ENCODE measurements at places on chromosomes 2 and 18.

DNA sequence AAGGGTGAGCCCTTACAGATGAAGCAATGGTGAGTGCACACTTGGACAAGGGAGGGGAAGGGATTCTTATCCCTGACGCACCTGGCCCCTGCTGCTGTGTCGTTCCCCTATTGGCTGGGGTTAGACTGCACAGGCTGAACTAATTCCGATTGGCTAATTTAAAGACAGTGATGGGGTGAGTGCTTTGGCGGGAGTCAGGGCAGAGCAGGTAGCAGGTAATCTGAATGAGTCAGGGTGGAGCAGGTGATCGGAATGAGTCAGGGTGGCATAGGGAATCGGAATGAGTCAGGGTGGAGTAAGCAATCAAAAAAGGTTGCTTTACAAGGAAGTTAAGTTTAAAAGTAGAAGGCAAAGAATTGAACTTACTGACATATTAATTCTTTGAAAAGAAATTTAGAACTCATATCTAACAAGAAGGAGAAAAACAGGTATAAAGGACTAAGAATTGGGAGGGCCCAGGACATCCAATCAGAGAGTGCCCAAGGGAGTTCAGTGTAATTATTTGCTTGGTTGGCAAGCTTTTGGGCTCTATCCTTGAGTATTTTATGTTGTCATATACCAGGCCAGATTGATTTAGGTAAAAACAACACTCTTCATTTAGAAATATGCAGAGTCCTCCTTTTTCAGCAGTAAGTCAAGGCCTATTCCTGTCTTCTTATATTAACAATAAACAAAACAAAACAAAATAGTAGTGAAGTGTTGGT, 52.3 kb upstream of the RALBP1 start:
- DNase-seq: no peak

- DNase-seq: no peak
These were observed 228.0 kb downstream of the ATAD2B start for GRCh38 chr2:23698721-23699579.

- no peak for DNase-seq
These were observed 92.3 kb downstream of the STK39 start for GRCh38 chr2:168155046-168155445.

GRCh38 chr2:10557506-10558265, 109.6 kb upstream of the ODC1 start:
- no peak for DNase-seq

GRCh38 chr2:141911485-141912066, 219.2 kb downstream of the LRP1B start:
- peak; percentile 25 for DNase-seq

DNA sequence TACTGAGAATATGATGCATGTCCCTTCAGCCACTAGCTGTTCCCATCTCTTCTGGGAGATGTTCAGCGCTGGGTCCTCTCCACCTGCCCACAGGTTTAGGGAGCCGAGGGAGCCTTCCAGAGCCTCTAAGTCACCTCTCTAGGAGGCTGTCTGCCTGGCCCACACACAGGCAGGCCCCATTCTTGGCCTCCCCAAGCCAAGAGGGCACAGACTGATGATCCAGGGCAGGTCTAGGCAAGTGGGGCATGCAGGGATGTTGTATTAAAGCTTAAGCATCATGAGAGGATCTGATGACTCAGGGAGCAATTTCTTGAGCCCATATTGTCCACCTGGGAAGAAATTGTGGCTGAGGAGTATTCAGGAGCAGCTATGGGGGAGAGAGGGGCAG, 19.9 kb downstream of the TMSB10 start:
- no peak for DNase-seq

GRCh38 chr2:217993817-217994463, 8.9 kb downstream of the TNS1 start:
- DNase-seq: peak; percentile 36

GRCh38 chr2:232349946-232350635, 28.5 kb upstream of the ALPP start:
- no peak for DNase-seq

DNA sequence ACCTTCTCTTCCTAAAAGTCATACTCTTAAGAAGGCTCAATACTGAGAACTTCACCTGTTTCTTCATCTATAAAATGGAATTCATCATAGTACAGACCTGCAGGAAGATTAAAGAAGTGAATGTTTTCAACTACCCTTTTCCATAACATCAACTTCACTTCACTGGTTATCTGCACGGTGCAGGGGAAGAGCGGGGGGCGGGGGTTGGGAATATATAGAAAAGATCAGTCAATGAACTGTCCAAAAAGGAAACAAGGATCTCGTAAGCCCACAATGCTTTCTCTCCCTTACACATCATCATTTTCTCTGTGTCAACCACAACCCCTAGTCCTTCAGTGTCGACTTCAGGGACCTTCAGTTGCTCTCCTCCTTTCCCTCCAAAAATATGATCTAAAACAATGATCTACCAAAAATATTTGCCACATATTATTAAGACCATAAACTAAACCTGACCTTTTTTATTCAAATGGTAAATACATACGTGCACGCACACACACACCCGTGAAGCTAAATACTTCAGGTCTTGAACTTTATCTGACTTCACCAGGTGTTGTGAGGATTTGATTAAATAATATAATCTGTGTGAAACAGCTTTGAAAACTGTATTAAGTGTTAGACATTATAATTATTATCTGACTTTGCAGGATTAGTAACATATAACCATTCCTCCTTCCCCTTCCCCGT, 4.9 kb downstream of the MBOAT2 start:
- no peak for DNase-seq

DNA sequence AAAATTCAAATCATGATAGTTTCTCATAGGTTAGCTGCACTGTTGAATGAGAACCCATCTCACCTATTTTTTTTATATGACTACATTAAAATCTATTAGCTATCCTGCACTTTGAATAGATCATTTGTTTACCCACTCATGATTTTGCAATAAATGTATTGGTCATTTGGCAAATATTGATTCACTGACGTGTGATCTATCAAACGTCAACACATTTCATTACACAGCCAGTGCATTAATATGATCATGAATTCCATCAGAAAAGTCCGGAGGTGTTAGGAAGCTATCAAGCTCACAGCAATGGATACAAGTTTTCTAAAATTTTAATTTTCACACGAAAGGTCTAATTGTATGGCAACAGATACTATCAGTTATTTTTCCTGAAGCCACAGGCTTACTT, 128.2 kb upstream of the ID2 start:
- DNase-seq: no peak

GRCh38 chr18:49025767-49026500, 75.2 kb upstream of the SMAD7 start:
- DNase-seq: no peak

Data from midbrain (tissue), 1 donor.